ENCODE measurements at places on chromosomes 2 and 18. TPM values are rescaled to one million over a fixed set of nuclear protein-coding genes. Genes with fewer than 3 reads are reported as not detected.

Gene EIF2AK3
- 34.3 TPM for total RNA-seq

Gene MAL
- 0.26 TPM for total RNA-seq

Gene CYTIP
- 0.08 TPM for total RNA-seq

Gene COL5A2
- total RNA-seq: 69.7 TPM

Measured in A549 treated with AZD2906 at 1 μM for 4 hours (cell line).